ENCODE measurements at places on chromosomes 6 and 20. TPM values are rescaled to one million over a fixed set of nuclear protein-coding genes. Genes with fewer than 3 reads are reported as not detected.

The PSMB1 gene
- total RNA-seq, result 437 TPM

DNA sequence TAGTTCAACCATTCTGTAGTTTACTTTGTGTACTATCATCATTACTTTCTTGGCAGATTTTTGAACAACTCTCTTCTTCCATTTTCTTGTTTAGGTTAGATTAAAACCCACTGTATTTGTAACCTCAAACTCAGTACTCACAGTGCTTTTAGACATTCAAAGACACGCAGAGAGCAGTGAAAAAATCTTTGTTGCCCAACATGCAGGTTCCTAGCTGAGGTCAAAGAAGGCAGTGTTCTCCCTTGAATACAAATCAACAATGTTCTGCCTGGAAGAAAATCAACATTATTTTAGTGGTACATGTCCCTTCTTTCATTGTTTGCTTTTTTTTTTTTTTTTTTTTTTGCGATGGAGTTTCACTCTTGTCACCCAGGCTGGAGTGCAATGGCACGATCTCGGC is 11.2 kb downstream of the CYB5R4 start:
- DNase-seq, result no peak

DNA sequence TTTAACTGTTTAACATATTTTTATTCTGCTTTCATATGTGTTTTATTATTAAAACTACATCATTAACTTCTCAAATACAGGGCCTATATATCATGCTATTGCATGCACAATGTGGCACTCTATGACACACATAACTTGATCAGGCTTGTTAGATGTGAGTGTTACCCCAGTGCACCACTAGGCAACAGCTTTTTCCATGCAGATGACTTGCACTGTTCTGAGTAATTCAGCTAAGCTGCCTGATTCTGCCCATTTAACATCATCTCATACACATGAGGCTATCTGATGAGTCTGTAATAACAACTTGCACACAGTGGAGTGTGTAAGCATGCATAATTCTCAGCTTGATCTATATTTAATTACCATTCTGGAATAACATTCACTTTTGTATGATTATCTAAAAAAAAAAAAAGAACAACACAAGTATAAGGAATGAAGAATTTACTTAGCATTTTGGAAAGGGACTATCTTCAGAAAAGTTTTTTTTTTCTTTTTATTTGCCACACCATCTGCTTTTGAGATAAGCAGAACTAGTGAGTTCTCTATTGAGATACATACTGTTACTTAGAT is 83.1 kb downstream of the GRM1 start:
- no peak for DNase-seq

- DNase-seq, result no peak
These were observed 22.4 kb upstream of the UTRN start for GRCh38 chr6:144262470-144263369.

- DNase-seq, result no peak
These were observed 3.7 kb upstream of the TMEM242 start for GRCh38 chr6:157326979-157327378.

DNA sequence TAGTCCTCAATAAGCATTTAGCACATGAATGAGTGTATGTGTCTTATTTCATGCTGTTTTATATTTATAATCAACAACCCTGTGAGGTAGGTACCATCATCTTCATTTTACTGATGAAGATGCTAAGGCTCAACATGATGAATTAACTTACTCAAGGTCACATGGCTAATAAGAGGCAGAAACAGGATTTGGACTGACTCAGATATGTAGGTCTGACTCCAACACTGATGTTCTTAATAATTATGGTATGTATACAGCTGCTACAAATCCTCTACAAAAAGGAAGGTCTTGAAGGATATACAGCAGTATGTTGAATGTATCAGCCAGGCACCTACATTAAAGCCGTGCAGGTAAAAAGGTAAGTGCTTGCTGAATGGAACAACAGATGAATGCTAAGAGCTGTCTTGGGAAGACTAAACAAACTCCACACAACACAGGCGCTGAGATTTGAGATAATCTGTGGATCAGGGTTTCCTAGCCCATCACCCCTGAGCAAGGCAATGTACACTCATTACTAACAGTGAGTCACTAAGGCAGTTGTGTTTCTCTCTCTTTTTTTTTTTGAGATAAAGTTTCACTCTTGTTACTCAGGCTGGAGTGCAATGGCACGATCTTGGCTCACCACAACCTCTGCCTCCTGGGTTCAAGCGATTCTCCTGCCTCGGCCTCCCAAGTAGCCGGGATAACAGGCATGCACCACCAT is 31.9 kb downstream of the TTI1 start:
- DNase-seq, result no peak

DNA sequence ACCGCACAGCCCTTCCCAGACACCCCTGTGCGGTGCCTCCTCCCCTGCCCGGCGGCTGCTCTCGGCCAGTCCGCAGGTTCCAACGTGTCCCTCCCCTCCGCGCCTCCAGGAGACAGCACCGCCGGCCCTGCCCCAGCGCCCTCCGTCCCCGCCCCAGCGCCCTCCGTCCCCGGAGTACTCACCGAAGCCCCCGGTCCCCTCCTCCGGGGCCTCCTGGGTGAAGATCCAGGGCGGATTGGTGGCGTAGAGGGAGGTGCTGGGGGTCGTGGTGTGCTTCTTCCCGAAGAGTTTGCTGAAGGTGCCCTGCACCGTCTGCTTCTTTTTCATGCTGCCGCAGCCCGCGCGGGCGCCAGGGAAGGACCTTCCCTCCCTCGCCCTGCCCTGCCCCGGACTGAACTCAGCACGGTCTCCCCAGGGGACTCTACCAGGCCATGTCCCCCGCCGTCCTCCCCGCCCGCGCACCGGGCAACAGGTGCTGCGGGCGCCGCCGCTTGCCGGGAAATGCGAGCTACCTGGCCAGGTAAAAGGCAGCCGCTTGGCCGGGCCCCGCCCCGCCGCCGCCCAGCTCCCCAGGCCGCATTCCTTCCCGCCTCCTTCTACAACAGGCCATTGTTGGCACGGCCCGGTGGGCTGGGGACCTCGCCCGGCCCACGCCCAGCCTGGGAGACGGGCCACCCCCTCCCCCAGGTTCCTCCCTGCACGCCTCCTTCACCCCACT is at the start of gene C6orf132:
Gene C6orf132 (minus strand): TSS at position 503 of the 718 bp plus-strand sequence. CDS start 176 bp downstream, at position 327.
- DNase-seq, result peak; percentile 98

- no peak for DNase-seq
These were observed 14.7 kb upstream of the ZNF831 start for GRCh38 chr20:59148701-59149493.

GRCh38 chr6:157224178-157224950 is 99.0 kb downstream of the TMEM242 start:
- no peak for DNase-seq

Measured in H7 (cell line).